ENCODE measurements at places on chromosomes 2 and 18. TPM values are rescaled to one million over a fixed set of nuclear protein-coding genes. Genes with fewer than 3 reads are reported as not detected.
A peak's percentile ranks its signal among the peaks of the same experiment; 100 is the strongest.

Gene CNDP1
- not detected for total RNA-seq

DNA sequence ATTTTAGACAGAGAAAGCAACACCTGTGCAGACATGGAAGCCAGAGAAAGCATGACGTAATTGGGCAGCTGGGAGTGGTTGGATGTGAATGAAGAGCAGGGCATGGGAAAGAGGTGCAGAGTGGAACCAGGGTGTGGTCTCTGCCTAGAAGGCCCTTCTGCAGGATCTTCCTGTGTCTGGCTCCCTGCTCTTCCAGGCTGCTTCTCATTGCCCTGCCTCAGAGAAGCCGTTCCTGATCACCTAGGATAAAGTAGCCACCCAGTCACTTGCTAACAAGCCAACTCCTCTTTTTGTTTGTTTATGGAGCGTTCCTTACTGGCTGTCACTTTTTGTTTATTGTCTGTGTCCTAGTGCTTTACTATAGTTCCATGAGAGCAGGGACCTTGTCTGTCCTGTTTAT is 28.5 kb downstream of the GALNT1 start:
- peaks cover 14% of the 10 kb centered on the region for H3K4me1 ChIP-seq
- H3K4me3 ChIP-seq: no peak overlapping the region
- no peak for DNase-seq
- H3K27ac ChIP-seq: no peak overlapping the region
- no peaks in the 10 kb centered on the region for H3K27me3 ChIP-seq

DNA sequence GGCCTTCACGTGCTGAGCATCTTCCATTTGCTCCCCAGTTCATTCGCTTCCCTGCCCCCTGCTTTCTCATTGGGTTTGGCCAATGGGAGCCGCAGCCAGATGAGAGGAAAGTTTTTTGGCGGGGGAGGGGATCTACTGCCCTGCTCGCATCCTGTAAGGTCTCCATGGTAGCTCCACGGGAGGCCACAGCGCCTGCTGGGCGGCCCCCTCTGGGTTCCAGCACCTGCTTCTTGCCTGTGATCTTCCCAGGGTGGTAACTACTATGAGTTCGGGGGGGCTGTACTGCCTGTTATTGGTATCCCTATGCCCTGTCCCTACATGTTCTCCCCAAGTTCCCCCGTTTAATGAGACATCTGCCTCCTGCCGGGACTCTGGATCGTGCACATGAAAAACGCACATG is 57.2 kb downstream of the INPP5D start:
- H3K27ac ChIP-seq: no peak overlapping the region
- H3K27me3 ChIP-seq: no peaks in the 10 kb centered on the region
- H3K4me1 ChIP-seq: peaks cover 18% of the 10 kb centered on the region

DNA sequence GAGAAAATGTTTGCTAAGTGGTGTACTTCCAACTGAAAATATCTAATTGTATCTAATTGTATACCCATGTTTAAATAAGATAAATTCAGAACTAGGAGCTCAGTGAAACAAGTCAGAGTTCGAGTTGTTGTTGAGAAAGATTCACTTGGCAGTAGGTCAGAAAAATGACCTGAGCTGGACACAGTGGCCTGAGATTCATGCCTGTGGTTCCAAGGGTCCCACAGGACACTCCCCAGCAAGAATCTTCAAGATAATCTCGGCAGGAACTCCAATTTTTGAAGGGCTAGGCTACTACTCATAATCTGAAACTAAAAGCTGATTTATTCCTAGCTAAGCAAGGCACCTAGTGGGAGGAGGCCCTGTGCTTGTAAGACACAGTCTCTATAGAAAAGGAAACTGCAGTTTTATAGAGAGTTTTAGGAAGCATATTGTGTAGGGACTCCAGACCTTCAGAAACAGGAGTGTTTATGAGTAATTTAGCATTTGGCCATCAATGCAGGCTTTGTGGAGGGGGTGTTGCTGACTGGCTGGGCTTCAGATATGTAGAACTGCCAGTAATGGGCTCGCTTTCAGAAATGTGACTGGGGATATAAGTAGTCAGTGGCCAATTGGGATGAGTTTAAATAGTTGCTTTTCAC is 43.2 kb downstream of the SP140 start:
- no peaks in the 10 kb centered on the region for H3K36me3 ChIP-seq
- no peak for DNase-seq
- 0 out of 2 replicates have a peak, but pooled peaks cover 8% of the 10 kb centered on the region for H3K4me1 ChIP-seq
- no peak overlapping the region for H3K27ac ChIP-seq

DNA sequence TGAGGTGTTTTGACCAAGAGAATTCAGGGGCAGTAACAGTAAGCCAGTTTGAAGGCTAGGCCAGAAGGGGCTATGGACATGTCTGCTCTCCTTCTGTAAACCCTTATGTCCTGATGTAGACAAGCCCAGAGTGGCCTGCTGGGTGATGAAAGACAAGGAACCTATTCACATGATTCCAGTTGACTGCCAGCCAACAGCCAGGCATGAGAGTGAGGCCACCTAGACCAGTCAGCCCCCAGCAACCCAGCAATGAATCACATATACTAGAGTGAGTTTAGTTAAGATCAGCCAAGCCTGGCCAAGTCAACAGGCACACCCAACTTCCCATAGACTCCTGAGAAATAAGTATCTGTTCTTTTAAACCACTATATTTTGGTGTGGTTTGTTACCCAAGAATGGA is 1889.7 kb upstream of the CELF4 start:
- peak; percentile 21 for DNase-seq
- H3K27me3 ChIP-seq: no peaks in the 10 kb centered on the region
- no peak overlapping the region for H3K27ac ChIP-seq

GRCh38 chr2:16332681-16333557 is 332.7 kb downstream of the CYRIA start:
- H3K27me3 ChIP-seq: no peaks in the 10 kb centered on the region
- H3K4me3 ChIP-seq: no peak overlapping the region

- H3K27me3 ChIP-seq: peaks cover 42% of the 10 kb centered on the region
- peaks cover 19% of the 10 kb centered on the region for H3K4me1 ChIP-seq
- H3K4me3 ChIP-seq: no peak overlapping the region
- H3K27ac ChIP-seq: no peak overlapping the region
- no peak for DNase-seq
- H3K36me3 ChIP-seq: no peaks in the 10 kb centered on the region
These were observed 72.8 kb downstream of the EDAR start for GRCh38 chr2:108916122-108916795.

DNA sequence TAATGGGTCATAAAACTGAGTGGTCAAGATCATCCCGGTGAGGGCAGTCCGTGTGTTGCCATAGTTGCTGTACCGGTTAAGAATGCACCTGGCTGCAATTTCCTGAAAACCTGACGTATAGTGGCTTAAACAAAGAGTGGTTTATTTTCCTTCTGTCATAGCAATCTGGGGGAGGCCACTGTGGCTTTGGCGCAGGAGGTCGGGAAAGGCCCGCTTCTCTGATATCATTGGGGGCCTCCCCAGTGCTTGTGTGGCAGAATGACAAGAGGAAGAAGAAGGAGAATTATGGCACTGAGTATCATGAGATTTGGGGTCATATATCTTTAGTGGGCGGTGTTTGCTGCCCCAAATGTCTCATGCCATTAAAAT is 4.4 kb downstream of the C2orf92 start:
- H3K27me3 ChIP-seq: no peaks in the 10 kb centered on the region
- H3K36me3 ChIP-seq: no peaks in the 10 kb centered on the region
- H3K4me3 ChIP-seq: no peak overlapping the region
- DNase-seq: no peak

GRCh38 chr2:197893403-197894177 is 89.2 kb downstream of the PLCL1 start:
- H3K4me1 ChIP-seq: no peaks in the 10 kb centered on the region
- no peaks in the 10 kb centered on the region for H3K36me3 ChIP-seq
- H3K4me3 ChIP-seq: no peak overlapping the region
- no peak for DNase-seq

Data from HepG2 (cell line).